ENCODE measurements at places on chromosomes 11 and 22.
A peak's percentile ranks its signal among the peaks of the same experiment; 100 is the strongest.

GRCh38 chr22:19717691-19718455 is 3.6 kb downstream of the SEPTIN5 start:
- DNase-seq: peak; percentile 75

- DNase-seq: peak; percentile 83
Measured at GRCh38 chr11:118198370-118198769, 21.9 kb upstream of the SCN2B start.

- peak; percentile 10 for DNase-seq
Measured at GRCh38 chr11:134244593-134244992, 8.6 kb downstream of the THYN1 start.

- DNase-seq: no peak
Measured at GRCh38 chr22:44793106-44793505, 40.7 kb downstream of the ARHGAP8 start.

- no peak for DNase-seq
Measured at GRCh38 chr11:46597609-46598219, 3.9 kb upstream of the AMBRA1 start.

GRCh38 chr11:106278391-106278790 is 200.9 kb downstream of the AASDHPPT start:
- DNase-seq: no peak

- DNase-seq: no peak
Measured at GRCh38 chr11:122139595-122139866, 23.5 kb upstream of the BLID start.

DNA sequence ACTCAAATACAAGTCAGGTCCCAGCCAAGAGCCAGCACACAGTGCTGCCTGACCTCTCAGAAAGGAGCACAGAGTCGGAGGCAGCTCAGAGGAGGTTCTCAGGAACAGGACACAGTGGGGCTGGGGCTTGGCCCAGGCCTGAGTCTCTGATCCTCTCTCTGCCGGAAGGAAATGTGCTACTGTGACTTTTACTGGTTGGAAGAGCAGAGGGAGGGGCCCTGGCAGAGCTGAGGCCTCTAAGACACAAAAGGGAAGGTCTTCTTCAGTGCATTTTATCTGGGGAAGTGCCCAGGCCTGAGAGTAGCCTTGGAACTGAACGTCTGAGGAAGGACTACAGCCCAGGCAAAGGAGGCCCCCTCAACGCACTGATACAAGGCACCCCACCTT is 16.2 kb upstream of the CASTOR1 start:
- DNase-seq: peak; percentile 59

GRCh38 chr11:65067446-65067845 is 9.1 kb upstream of the NAALADL1 start:
- no peak for DNase-seq

DNA sequence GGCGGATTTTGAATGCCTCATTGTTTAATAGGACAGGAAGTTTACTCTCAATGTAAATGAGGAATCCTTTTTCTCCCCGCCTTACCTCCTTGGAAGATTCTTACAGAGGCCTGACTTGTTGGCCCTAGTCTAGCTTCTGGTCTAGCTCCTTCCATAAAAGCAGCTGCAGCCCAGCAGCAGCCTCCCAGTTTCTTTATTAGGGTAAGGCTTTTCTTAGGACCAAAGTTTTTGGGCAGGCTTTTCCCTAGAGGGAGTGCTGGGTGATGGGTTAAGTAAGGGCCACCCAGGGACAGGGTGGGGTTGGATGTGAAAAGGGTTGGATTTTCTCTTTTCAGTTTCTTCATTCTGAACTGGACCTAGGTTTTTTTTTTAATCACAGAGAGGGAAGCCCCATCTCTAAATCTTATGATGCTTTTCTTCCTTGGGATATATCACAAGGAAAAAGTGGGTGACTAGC is 49.7 kb downstream of the LIF start:
- no peak for DNase-seq

DNA sequence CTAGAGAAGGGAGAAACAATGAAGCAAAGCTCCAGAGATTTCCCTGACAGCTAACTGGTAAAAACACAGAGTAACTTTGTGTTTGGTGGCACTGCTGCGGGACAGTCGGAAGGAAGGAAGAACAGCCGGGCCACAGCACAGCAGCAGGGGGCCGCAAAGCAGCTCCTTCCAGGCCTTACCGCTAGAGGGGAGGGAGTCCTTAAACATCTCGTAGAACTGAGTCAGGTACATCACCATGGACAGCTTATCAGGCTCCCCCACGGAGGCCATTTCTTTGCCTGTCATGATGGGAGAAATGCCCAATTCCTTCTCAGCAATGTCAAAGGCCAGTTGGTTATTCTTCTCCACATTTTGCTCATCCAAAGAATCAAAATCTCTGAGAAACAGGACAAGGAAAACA is 114.6 kb upstream of the BID start:
- DNase-seq: no peak
